GM12891 (cell line): ENCODE measurements at places on chromosomes 5 and 9.

GRCh38 chr5:102753889-102754766 lies 977 bp upstream of the PAM start:
- DNase-seq: no peak

DNA sequence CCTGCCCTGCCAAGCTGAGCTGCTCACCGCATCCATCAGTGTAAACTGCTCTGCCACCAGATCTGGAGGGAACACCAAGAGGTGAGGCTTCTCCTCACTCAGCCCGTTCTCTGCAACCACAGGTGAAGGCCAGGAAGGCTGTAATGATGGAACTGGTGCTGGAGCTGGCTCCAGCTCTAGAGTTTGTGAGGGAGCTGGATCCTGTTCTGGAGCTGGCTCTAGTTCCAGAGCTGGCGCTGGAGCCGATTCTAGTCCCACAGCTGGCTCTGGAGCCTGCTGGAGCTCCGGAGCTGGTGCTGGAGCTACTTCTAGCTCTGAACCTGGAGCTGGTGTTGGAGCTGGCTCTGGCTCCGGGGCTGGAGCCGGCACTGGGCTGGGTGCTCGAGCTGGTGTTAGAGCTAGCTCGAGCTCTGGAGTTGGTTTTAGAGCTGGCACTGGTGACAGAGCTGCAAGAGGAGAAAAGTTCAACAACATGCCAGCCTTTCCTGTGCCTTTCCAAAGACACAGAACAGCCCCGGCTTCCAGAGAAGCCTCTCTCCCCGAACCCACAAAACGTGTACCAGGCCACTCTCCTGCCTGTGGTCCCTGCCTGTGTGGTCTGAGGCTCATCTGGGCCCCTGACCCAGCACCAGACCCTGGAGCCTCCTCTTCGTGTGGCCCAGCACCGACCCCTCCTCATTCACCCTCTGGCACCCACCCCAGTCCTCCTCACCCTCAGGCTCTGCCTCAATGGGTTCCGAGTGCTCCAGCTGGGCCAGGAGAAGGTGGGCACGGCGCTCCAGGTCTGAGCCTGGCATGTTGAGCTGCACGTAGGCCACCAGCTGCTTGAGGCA lies 12.9 kb downstream of the RALGDS start:
- DNase-seq: no peak

GRCh38 chr9:98518556-98518955 lies 190.2 kb downstream of the GABBR2 start:
- DNase-seq: no peak

DNA sequence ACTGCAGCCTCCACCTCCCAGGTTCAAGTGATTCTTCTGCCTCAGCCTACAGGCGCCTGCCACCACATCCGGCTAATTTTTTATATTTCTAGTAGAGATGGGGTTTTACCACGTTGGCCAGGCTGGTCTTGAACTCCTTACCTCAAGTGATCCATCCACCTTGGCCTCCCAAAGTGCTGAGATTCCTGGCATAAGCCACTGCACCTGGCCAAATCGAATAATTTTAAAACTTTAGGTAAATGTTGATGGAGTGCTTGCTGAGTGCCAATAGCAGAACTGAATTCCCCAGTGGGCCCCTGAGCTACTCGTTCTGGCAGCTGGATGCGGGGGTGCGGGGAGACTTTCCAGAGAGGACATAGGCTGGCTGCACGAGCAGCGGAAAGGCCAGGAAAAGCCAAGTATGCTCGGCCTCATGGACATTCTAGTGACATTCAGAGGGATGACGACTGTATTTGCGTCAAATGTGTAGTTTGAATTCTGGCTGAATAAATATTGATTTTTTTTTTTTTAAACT lies 16.8 kb downstream of the TRAF2 start:
- no peak for DNase-seq

- no peak for DNase-seq
Observed at GRCh38 chr5:113390224-113390623, 44.6 kb downstream of the TSSK1B start.

- DNase-seq: no peak
Observed at GRCh38 chr5:75042522-75042921, 9.8 kb downstream of the GCNT4 start.

GRCh38 chr5:76625087-76625815 lies 2.0 kb upstream of the F2RL2 start:
- no peak for DNase-seq

GRCh38 chr9:85321561-85321960 lies 420.2 kb downstream of the AGTPBP1 start:
- DNase-seq: no peak

DNA sequence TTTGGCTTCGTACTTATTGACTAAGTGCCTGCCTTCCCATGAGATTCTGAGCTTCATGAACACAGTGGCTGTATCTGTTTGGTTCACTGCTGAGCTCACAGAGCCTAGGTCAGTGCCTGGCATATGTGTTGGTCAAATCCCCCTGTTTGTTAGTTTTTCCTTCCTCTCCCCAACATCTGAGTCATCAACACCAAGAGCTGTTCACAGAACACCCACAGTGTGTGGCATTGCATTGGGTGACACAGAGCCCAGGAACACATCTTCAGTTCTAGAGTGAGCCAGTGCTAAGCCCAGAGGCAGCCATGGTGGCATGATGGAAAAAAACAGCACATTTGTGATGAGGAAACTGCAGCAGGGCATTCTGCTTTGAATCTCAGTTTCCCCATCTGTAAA lies 294.6 kb downstream of the SEC61B start:
- no peak for DNase-seq
